SJSA1 (cell line): ENCODE measurements at places on chromosomes 2 and 18.
A peak's percentile ranks its signal among the peaks of the same experiment; 100 is the strongest.

DNA sequence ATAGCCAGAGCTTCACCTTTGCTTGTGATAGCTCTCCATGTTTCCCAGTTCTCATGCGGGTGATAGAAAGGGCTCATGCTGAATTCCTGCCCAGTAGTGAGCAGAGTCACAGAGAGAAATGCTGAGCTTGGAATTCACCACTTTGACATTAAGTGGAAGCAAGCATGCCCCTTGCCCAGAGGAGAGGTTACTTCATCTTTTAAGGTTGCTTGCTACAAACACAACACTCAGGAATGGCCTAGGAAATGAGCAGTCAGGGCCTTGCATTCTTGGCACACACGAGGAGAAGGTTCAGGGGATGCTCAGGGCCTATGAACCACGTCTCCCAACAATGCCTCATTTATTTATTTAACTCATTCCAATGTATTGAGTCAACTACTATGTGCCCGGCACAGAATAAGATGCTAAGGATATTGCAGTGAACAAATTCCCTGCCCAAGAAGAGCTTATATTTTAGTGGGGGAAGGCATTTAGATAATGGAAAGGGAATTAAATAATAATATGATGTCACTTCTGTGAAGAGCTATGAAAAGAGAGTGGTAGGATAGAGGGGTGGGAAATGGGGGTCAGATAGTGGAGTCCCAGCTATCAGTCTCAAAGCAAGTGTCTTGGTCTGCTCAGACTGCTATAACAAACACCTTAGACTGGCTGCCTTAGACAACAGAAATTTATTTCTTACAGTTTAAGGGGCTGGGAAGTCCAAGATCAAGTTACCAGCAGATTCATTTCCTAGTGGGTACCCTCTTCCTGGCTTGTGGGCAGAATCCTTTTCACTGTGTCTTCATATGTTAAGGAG is 42.1 kb downstream of the DDX18 start:
- DNase-seq: peak; percentile 95

DNA sequence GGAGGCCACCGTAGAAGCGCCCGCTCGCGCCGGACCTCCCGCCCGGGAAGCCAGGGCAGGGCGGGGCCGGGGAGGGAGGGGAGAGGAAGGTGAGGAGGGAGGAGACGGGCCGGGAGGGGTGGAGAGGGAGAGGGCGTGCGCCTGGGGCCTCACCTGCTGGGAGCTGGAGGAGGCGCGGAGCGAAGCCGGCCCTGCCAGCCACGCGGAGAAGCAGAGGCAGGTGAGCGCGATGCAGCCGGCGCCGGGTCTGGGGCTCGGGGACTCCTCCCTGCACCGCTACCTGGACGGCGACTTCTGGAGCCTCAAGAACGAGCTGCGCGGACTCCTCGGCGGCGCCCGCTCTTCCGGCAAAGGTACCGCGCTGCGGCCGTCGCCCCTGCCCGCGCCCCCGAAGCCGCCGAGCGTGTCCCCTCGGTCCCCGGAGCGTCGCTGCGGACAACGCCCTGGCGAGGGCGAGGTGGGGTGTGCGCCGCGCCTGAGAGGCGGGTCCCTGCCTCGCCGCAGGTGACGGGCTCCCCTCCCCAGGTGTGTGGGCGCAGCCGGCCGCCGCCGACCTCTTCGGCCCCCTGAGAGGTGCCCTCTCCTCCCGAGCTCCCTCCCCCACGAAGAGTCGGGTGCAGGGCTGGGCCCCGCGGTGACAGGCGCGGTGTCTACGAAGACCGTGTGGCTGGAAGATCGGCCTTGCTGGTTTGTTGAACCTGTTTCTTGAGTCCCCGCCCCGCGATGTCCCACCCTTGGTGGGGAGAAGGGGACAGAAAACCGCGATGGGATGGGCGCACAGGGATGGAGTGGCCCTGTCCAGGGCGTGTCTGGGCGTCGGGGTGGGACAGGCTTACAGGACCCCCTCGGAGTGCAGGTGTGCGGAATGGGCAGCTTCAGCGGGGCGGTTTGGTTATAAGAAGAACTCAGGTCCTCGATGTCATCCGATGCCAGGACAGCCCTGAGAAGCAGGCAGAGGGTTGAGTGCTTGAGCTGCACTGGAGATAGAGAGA is at the start of gene ACOXL:
Gene ACOXL (plus strand): TSS at position 152 of the 992 bp plus-strand sequence. CDS start 35,817 bp downstream, outside the sequence.
- DNase-seq: no peak

- DNase-seq: no peak
These were observed 6.1 kb upstream of the PAX3 start for GRCh38 chr2:222304737-222305515.

DNA sequence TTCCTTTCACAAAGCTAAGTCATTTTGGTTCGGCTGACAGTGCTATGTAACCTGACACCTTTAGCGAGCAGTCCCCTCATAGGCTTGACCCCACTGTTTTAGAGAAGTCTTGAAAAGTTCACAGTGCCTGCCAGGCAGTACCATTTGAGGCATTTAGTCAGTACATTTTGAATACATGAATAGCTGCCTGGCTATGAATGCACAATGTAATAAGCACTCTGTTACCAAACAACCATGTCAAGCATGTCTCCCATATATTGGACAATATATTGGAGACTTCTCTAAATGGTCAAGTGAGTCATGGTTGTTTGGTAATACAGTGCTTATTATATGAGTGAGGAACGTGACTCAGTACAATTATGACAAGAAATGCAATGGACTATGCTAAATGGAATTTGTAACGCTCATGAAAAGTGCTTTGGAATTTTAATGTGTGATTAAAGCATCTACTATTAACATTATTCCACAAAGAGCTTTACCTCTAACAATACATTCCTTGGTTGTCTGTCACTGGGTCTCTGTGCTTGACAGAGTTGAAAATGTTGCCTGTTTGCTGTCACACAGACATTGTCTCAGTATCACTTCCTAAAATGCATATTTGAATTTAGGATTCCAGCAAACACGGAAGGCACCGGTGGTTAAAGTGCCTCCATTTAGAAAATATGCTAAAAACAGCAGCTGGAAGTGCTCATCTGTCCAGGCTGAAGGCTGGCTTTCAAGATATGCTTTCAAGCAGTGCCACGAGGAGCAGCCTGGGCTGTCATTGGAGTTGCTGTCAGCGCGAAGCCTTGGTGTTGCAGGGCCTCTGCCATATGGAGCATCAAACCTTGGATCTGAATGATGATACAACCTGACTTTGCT is 458.6 kb downstream of the FBXO15 start:
- DNase-seq: peak; percentile 65

- DNase-seq: no peak
These were observed 45.4 kb upstream of the LRATD1 start for GRCh38 chr2:14587119-14587518.

- DNase-seq: no peak
These were observed 584.3 kb downstream of the BCL11A start for GRCh38 chr2:59969161-59969560.

DNA sequence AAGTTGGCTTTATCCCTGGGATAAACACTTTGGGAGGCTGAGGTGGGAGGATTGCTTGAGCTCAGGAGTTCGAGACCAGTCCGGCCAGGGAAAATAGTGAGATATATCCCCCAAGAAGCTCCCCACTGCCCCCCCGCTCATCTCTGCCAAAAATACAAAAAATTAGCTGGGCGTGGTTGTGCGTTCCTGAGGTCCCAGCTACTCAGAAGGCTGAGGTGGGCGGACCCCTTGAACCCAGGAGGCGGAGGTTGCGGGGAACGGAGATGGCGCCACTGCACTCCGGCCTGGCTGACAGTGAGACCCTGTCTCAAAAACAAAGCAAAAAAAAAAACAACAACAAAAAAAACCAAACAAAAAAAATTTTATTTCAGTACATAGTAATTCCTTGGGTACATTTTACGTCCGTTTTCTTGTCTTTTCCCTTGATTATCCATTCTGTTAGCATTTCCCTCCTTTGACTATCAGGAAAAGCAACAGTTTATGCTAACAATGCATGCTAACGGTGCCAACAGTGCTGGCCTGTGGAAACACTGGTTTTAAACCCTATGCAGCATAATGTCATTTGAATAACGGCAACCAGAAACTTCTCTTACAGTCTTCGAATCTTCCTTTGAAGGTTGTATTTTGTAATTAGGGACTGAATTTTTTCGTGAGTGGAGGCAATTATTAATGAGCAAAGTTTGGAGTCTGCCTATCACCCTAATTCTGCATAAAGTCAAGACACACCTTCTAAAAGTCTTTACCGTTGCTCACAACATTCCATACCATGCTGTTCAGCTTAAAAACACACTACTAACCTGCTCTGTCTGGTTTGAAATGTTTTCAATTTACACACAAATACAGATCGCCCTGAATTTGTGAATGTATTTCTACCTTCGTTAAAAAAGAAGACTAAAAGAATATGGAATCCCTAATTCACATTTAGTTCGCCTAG is 721 bp upstream of the MIB1 start:
- DNase-seq: no peak

DNA sequence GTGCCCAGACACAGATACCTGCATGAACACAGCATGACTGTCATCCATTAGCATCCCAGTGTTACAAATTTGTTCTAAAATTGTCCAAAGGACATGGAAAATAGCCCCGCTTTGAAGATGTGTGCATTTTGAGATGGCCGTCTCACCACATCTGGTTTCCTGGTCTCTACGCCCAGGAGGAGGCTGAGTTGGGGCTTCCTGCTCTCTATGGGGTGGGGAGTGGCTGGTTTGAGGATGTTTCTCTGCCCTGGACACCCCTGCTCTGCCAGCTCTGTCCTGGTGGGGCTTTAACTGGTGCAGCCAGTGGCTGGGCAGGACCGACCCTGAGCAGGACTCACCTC is 74.6 kb upstream of the SMAD7 start:
- DNase-seq: no peak

- DNase-seq: no peak
These were observed 39.6 kb downstream of the POLR1A start for GRCh38 chr2:86066007-86066578.

DNA sequence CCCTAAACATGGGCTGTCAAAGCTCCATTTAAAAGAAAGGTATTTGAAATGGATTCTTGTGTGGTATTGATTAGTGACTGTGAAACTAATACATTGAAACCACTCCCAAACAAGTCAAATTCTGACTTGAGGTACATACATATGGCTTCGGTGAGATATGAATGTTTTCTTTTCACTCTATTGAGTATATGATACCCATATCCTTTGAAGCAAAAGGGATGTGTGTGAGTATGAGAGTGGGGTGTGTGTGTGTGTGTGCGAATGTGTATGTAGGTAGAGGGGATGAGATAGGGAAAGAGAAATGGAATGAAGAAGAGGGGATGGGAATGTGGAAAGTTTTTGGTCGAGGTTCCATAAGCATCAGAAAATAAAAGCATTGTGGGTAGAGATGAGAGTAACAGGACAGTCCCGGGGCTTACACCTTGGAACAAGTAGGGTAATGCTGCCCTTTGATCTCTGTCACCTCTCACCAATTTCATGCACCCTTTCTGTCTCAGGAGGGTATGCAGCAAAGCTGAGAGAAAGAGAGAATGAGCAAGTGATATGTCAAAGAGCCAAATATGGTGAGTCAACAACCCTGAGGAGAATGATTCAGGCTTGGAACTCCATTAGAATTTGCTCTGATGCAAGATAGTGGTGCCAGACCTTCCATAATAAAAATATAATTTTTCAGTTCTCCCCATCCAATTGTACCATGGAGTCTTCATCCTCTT is 64.0 kb upstream of the ZEB2 start:
- DNase-seq: no peak

- no peak for DNase-seq
These were observed 6.2 kb upstream of the MSTN start for GRCh38 chr2:190068764-190069163.

DNA sequence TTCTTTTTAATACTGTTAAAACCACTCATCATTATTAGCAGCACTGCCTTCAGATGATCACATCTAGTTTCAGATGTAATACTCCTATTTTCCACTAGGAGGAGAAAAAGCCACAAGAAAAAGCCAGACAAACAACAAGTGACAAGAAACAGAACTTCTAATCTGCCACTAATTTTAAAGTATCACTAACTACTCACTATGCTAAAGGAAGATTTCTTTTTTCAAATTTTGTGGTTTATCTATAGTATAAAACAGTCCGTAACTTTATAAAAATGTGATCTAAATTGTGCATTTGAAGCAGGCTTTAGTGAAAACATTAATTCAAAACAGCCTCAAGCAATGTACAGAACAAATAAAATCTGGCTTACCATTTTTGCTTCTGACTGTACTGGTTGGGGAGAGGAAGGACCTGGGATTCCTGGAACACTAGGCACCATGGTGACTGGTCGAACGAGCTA is 56.8 kb downstream of the ATF2 start:
- no peak for DNase-seq

DNA sequence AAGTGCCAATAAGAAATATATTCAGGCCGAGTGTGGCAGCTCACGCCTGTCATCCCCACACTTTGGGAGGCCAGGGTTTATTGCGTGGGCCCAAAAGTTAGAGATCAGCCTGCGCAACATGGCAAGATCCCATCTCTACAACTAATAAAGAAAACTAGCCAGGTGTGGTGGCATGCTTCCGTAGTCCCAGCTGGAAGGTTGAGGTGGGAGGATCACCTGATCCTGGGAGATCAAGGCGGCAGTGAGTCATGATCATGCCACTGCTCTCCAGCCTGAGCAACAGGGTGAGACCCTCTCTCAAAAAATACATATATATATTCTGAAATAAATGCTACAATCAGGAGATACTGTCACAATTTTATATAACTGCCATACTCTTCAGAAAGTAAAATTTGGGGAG is 1604.8 kb upstream of the NXPH2 start:
- no peak for DNase-seq

DNA sequence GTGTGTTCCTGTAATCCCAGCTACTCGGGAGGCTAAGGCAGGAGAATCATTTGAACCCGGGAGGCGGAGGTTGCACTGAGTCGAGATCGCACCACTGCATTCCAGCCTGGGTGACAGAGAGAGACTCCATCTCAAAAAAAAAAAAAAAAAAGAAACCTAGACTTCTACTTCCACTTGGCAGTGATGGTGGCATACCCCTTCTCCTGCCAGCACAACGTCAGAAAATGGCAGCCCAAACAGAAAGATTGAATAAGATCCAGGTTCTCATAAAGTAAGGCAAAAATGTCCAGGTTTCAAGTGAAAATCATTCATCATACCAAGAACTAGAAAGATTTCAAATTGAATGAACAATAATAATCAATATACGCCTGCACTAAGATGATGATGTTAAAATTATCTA is 15.4 kb upstream of the ESPNL start:
- DNase-seq: no peak

GRCh38 chr2:217650716-217651360 is 352.0 kb downstream of the TNS1 start:
- DNase-seq: peak; percentile 41

- no peak for DNase-seq
These were observed 53.0 kb downstream of the ASXL2 start for GRCh38 chr2:25825238-25825637.

DNA sequence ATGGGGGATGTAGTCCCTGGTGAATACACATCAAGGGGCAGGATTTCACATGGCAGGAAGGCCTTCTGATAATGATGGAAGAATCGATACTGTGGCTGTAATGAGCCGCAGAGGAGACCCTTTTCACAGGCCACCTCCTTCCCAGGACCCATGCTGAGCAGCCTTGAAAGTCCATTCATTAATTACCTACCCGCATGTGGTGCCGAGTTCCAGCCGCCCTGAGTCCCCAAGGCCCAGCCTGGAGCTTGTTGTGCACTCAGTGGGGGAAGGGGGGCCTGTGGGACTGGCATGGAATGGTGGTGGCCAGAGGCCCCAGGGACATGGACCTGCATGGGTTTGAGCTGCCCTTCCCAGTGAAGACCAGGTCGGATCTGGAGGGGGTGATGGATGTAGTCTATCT is 25.5 kb downstream of the ASB18 start:
- DNase-seq: no peak
